ENCODE measurements at places on chromosomes 3 and 15.

GRCh38 chr3:136545664-136546268 is 206.4 kb downstream of the STAG1 start:
- no peak for DNase-seq

DNA sequence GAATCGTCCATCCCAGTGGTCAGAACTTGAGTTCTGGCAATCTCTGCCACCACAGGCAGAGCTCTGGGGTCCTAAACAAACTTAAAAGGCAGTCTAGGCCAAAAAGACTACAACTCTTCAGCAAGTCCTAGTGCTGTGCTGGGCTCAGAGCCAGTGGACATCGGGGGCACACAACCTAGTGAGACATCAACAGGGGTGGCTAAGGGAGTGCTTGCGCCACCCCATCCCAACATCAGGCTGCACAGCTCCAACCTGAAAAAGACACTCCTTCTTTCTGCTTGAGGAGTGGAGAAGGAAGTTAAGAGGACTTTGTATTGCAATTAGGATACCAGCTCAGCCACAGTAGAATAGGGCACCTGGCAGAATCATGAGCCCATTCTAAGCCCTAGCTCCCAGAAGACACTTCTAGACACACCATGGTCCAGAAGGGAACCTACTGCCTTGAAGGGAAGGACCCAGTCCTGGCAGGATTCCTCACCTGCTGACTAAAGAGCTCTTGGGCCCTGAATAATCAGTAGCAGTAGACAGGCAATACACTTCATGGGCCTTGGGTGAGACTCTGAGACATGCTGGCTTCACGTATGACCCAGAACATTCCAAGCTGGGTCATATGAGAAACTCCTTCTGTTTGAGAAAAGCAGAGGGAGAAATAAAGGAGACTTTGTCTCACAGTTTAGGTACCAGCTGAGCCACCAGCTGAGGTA is 72.0 kb downstream of the TFDP2 start:
- DNase-seq: no peak

DNA sequence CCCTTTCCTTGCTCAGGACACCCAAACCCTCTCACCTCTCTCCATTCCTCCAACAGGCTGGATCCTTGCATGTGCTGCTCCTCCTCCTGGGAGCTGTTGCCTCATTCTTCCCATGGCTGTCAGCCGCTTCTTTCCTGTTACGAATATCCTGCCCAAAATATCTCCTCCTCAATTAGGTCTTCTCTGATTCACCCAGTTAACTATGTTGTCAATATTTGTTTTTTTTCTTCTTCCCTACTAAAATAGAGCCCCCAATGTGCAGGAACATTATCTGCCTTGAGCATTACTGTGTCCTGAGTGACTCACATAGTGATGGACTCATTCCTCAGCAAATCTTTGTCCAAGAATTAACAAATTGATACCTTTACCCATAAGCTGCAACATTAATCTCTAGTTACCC is 357.2 kb downstream of the CLSTN2 start:
- no peak for DNase-seq

DNA sequence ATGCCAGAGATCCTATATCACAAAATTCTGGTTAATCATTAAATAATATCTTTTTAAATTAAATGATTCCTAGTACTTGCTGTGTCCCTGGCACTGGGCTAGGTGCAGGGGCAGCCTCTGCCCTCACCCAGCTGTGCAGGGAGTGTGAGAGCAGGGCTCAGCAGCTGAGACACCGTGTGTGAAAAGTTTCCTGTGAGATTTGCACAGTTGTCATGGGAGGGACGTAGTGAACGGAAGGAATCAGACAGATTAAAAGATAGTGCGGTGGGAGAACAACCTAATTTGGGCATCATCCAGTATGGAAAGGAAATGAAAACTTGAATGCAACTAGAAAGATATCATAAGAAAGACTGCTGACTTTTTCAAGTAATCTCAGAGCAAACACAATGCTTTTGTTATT is 204.1 kb downstream of the SSR3 start:
- no peak for DNase-seq

DNA sequence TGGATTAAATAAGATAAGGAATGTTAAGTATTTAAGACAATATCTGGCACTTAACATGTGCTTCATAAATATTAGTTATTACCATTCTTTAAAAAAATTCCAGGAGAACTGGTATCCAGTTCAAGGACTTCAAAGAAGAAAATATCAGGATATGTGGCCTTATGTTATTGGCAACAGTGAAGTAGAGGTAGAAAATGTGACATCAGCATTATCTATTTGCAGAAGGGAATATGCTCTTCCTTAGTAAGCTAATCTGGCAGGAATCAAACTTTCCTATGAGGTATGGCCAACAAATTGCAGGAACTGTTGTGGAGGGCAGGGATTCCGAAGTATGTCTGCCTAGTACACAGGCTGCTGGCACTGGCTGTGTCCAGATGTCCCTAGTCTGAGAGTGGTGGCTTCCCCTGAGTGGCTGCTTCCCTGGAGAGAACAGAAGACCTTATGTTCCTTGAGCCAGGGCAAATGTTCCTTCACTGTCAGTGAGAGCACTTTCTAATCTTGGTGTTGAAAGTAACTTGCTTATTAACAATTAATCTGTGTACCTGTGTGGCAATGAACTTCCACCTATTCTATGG is 351.7 kb upstream of the THRB start:
- DNase-seq: no peak

GRCh38 chr3:86793786-86794185 is 197.2 kb downstream of the VGLL3 start:
- no peak for DNase-seq

- no peak for DNase-seq
These were observed 12.7 kb downstream of the MGLL start for GRCh38 chr3:127809611-127810010.

GRCh38 chr15:51234176-51234927 is 104.0 kb downstream of the CYP19A1 start:
- no peak for DNase-seq

- DNase-seq: peak; percentile 11
These were observed 187.4 kb upstream of the LINGO1 start for GRCh38 chr15:77819851-77820728.

DNA sequence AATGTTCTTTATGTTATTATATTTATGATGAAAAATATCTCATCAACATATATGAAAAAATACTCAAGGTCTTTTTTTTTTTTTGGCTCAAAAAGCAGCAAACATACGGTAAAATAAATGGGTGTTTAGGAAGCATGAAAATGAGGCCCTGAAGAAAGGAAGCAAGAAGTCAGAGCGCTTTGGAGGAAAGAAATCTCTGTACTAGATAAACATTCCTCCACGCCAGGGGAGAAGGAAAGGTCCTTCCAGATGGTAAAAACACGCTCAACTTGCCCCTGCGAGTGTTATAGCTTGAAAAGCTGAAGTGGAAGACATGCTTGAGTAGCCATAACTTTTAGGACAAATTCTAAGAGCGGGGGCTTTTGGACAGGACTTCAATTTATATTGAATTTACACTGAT is 52.9 kb downstream of the FEM1B start:
- no peak for DNase-seq
